ENCODE measurements at places on chromosomes 12 and 14.
A peak's percentile ranks its signal among the peaks of the same experiment; 100 is the strongest.

DNA sequence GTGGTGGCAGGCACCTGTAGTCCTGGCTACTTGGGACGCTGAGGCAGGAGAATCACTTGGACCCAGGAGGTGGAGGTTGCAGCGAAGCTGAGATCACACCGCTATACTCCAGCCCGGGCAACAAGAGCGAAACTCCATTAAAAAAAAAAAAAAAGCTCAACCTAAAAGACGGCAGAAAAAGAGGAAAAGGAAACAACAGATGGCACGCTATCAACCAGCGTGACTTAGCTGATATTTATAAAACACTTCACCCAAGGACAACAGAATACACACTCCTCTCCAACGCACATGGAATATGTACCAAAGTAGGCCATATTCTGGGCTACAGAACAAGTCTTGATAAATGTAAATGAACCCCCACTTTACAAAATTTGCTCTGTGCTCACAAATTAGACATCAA is 34.0 kb upstream of the CLMN start:
- no peak for DNase-seq

DNA sequence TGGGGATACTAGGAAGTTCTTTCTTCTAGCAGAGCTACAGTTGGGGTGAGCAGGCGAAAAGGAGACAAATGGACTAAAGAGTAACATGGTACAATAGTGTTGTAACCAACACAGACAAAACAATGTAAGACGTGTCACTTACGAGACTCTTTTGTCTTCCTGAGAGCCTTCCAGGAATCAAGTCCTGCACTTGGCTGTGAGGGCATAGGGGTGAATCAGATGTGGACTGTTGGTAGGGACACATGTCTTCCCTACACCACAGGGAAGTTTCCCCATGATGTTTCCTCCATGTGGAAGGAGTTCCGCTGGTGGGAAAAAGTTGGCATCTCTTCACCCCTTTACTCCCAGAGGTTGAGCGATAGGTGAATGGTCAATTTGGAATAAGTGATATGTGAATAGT is 364.7 kb downstream of the NUAK1 start:
- no peak for DNase-seq

DNA sequence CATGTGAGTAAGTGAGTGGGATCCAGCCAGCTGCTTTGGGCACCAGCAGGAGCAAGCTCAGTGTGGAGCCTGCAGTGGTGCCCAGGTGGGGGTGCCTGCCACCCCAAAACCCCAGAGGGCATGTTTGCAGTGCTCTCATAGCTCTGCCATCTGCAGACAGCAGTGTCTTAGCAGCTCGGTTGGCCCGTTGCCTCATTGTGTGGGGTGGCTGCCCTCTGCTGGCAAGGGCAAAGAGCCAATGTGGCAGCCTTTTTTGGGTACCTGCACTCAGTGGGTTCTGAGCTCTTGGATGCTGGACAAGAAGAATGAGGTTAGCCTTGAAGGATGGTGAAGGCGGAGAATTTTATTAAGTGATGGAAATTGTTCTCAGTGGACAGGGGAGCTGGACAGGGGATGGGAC is 52.3 kb downstream of the NEUROD4 start:
- peak; percentile 38 for DNase-seq

GRCh38 chr14:53808042-53808441 is 148.6 kb downstream of the BMP4 start:
- DNase-seq = no peak

- no peak for DNase-seq
Observed at GRCh38 chr12:26963413-26963812, 25.1 kb downstream of the FGFR1OP2 start.

DNA sequence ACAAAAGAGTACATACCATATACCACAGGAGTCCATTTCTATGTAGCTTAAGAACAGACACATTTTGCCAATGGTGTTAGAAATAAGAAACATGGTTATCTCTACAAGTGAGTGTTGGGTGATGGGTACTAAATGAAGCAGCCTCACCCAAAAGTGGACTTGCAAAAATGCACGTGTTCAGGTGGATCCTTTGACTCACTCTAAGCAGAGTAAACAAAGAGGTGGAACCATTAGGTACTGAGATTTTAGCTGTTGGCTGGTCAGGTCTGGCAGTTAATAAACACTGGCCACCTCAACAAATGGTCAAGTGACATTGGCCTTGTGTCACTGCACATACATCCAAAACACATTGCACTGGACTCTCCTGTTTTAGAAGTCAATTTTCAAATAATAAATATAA is 27.6 kb downstream of the EVL start:
- DNase-seq = no peak

- DNase-seq = no peak
Observed at GRCh38 chr14:63345826-63346225, 27.1 kb upstream of the GPHB5 start.

- no peak for DNase-seq
Observed at GRCh38 chr12:49105504-49106084, 5.1 kb downstream of the LMBR1L start.

- no peak for DNase-seq
Observed at GRCh38 chr14:81831128-81831820, 297.6 kb upstream of the SEL1L start.

GRCh38 chr12:19299765-19300164 is 139.5 kb upstream of the AEBP2 start:
- no peak for DNase-seq

GRCh38 chr12:31249356-31249755 is 76.6 kb downstream of the SINHCAF start:
- no peak for DNase-seq

DNA sequence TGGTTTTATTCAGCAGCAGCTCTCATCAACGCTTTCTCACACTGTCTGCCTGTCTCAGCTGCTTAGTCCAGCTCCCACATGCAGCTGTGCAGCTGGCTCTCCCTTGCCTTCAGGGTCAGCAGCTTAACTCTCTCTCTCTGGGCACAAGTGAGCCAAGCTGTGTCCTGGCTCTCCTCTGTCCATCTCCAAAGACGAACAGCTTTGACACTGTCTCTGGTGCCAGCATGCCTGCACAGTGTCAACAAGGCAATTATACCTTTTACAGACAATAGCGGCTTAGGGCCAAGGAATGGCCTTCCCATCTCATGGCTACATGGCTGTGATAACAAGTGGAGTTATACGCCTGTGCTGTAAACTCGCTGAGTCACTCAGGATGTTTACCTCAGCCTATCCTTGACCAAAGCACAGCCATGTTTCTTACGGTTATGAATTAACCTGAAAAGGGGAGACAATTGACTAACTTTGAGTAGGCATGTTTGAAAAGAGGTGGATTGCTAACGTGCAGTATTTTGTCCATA is 38.4 kb upstream of the MANSC4 start:
- DNase-seq = no peak

DNA sequence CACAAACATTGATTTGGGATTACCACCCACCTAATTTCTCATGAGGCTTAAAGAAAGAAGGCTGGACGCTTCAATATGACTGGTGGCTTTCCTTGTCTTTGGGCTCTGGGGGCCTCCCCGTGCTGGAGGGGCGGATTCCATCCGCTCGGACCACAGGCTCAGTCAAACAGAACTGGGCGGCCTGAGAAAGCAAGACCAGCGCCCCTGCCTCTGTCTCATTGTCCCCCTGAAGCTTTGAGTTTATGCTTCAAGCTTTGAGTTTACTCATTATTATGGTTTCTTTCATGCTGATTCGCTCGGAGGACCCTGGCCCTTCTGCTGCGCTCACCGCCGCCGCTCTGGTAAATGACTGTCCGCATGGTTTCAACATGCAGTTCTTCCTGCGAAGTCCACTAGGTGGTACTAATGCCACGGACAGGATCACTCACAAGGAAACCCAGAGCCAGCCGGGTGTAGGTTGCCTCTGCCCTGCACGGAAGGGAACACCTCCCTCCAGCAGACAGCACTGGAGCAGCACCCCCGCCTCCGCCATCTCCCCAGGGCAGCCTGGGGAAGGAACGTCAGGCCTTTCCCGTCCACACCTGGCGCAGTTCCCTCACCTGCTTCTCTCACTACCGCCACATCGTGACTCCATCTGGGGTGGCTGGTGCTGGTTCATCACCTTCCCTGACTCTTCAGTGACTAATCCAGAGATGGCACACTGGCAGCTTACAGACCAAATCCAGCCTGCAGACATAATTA is 13.2 kb upstream of the TIGAR start:
- no peak for DNase-seq

DNA sequence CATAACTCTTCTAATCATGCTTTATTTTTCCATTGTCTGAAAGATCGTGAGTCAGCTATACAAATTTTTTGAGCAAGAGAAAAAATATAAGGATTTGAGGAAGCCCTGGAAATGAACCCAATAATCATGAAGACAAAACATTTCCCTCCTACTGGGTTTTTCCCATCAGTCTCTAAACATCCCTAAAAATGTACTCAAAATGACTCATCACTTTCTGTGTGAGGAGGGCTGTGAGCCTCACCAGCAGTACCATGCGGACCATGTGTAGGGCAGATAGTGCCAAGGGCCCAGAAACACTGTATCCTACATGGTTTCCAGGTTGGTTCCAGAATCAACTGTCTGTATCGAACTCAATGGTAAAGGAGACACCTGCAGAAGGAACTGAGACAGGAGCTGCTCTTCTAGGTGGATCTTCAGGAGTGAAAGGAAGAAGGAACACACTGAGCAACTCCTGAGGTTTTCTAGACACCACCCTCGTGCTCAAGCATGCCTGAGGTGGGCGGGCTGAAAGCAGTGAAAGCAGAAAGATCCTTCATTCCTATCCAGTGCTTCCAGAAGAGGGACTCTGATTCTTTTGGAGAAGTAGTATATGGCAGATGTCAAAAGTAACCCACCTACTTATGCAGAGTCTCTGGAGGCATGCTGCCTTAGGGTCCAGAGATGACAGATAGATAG is 48.6 kb upstream of the RHOJ start:
- DNase-seq = no peak

DNA sequence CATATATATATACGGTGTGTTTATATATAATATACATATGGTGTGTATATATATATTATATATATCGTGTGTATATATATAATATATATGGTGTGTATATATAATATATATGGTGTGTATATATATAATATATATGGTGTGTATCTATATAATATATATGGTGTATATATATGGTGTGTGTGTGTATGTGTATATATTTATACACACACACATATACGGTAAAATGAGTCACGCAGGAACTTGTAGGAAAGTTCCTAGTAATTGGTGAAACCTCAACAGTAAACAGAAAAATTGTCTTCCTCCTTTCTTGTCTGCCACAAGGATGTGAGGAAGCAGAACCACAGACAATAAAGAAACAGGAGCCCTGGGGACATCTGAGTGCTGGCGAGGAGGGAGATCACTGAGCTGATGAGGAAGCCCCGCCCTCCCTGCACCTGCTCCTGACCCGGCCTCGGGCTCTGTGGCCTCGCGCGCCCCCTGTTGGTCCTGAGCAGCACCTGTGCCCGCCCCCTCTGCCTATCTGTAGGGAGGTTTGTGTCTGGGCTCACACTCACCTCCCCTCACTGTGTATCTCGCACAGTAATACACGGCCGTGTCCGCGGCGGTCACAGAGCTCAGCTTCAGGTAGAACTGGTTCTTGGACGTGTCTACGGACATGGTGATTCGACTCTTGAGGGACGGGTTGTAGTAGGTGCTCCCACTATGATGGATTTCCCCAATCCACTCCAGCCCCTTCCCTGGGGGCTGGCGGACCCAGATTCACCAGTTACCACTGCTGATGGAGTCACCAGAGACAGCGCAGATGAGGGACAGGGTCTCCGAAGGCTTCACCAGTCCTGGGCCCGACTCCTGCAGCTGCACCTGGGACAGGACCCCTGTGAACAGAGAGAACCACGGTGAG is 1079.4 kb downstream of the TMEM121 start:
- peak; percentile 80 for DNase-seq

- DNase-seq = no peak
Observed at GRCh38 chr14:67313153-67313552, 46.5 kb downstream of the ATP6V1D start.

DNA sequence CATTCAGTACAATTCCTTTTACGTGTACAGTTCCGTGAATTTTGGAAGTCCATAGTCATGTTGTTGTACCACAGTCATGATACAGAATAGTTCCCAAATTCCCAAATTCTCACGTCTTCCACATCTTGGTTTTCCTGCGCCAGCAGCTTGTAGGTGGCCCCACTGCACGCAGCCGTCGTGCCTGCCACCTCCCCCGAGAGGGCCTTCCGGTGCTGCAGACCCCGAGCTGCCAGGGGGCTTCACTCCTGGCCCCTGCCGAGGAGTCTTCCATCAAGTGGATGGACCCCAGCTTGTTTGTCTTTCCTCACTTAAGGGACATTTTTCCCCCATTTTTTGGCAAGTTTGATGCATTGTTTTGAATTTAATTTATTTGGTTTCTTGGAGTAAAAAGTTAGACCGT is 16.8 kb downstream of the MTA1 start:
- DNase-seq = no peak

DNA sequence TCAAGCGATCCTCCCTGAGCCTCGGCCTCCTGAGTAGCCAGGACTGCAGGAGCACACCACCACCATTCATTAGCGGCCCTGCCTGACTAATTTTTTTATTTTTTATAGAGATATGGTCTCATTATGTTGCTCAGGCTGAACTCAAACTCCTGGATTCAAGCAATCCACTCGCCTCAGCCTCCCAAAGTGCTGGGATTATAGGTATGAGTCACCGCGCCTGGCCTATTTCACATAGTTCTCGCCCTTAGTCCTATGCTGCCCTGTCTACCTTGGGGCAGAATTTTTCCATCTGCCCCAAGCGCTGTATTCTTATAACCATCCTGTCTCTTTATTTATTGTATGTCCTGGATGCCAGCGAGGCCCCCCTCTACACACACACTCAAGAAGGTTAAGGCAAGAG is 50.9 kb upstream of the BCL2L14 start:
- DNase-seq = no peak

- DNase-seq = no peak
Observed at GRCh38 chr12:103884316-103884715, 43.3 kb upstream of the NT5DC3 start.

GRCh38 chr14:39614297-39614923 is 182.2 kb upstream of the FBXO33 start:
- no peak for DNase-seq

DNA sequence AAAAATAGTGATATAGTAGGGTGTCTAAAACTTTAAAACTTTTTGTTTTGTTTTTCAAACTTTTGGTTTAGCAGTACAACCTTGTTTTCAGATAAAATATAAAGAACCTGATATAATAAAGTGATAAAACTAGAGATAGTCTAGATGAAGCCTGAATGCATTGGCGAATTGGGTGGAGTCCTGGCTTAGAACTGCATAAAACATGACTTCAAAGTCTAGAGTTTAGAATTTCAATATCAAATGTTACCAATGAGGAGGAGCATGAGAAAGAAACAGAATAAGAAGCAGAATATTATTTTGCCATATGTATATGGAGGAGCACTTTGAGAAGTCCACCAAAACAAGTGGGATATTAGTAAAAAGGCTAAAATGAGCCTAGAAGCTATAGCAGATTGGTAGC is 263.6 kb downstream of the TMEM117 start:
- no peak for DNase-seq
